ENCODE measurements at places on chromosomes 3 and 15.

DNA sequence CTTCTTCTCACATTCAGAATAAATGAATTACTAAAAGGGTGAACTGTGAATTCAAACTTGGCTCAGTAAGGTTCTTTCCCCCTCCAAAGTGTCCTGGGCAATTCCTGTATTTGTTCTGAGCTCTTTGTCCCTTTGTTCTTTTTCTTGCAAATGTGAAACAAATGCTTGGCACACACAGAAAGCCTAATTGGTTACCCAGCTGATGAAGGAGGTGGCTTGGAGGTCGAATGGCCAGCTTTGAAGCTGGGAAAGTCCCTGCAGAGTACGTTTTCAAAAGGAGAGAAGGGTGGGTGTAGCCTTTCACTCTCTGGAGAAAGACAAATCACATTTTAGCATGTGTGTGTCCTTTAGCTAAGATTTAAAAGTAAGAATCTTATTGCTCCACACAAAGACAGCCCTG lies 154.4 kb downstream of the PEX5L start:
- peak; percentile 68 for DNase-seq

DNA sequence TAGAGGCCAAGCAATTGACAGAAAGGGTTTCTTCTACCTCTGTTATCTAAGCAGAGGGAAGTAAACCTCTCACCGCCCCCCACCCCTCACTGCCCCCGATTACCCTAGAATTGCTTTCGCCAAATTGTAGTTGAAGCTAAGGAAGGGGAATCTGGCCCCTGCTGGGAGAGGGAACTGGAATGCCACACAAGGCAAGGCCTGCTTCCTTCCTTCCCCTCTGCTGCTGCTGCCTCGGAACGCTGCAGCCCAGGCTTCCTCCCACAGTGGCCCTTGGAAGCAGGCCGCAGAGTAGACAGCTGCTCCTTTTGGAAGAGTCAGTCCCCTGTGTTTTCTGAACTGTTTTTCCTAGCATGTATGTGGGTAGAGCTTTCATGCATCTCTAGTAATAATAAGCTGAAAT lies 21.6 kb downstream of the RLBP1 start:
- no peak for DNase-seq

GRCh38 chr3:51381333-51381705 lies 3.8 kb upstream of the MANF start:
- no peak for DNase-seq

DNA sequence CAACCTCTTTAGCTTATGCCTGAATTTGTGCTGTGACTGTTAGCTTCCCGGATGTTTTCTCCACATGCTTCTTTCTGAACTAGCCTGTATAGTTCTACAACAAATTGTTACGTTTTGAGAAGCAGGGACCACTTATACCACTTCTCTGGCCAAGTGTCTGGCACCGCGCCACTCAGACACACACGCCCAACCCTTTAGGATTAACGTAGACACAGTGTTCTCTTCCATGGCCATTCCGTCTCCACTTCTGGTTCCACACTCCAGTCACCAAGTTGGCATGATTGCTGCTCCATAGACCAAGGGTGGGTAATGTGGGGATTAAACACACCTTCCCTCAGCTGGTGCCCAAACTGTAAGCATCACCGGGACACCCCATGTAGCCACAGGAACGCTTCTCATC lies 755 bp upstream of the TMEM108 start:
- no peak for DNase-seq

DNA sequence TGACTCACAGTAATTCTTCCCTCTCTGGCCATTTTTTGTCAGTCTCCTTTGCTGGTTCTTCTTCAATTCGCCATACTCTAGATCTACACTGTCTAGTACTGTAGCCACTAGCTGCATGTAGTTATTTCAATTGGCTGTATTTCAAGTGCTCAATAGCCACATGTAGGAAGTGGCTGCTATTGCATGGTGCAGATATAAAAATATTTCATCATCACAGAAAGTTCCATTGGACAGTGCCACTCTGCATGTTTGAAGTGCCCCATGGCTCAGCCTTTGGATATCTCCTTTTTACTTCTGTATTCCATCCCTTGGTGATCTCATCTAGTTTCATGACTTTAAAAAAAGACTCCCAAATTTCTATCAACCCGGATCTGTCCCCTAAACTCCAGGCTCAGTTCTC lies 22.1 kb downstream of the PPP2R3A start:
- no peak for DNase-seq

GRCh38 chr3:188338086-188338485 lies 184.1 kb downstream of the LPP start:
- DNase-seq = no peak

- DNase-seq = peak; percentile 94
Observed at GRCh38 chr3:126850370-126851085, 132.4 kb upstream of the PLXNA1 start.

- no peak for DNase-seq
Observed at GRCh38 chr3:156948402-156949210, 122.5 kb downstream of the LEKR1 start.

GRCh38 chr3:98612996-98613517 lies 19.6 kb upstream of the CPOX start:
- DNase-seq = no peak

DNA sequence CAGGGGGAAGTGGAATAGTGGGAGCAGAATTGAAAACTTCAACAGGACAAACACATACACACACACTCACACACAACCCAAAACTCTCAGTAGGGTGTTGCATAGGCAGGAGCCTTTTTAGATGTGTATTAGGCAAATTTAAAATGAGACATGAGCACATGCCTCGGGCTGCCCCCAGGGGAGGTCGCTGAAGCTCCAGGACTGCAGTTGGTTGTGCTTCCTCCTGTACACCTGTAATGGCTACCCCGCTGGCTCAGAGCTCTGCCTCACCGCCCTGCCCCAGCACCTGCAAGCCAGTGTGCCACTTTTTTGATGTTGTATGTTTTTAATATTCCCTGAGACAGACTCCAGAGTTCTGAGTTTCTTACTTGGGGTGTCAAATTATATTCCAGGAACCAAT lies 303.4 kb upstream of the NR2E3 start:
- no peak for DNase-seq

DNA sequence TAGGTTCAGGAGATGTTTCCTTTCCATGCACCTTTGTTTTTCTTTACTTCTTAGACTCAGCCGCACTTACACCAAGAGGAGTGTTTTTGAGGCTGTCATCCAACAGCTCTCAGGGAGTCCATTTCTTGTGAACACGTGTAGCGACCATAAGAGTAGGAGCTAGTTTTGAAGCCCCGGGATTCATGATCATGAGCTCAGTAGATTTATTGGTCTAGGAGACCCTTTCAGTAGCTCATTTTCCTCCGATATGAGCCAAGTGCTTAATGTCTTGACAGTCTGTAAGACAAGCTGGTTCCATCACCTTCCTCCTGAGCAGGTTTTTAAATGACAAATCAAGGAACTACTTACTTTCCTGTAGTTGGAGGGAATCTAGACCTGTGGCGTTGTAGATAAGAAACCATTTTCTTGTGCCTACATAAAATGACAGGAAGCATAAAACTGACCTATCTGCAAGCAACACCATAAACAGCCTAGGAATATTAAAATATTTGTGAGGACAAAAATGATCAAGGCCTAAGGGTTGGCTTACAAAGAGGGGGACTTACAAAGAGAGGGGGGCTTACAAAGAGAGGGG lies 172.6 kb upstream of the BHLHE40 start:
- DNase-seq = no peak

GRCh38 chr3:39752751-39753150 lies 56.7 kb upstream of the MYRIP start:
- no peak for DNase-seq

- no peak for DNase-seq
Observed at GRCh38 chr3:172225215-172225707, 185.9 kb downstream of the FNDC3B start.

- no peak for DNase-seq
Observed at GRCh38 chr3:62982795-62983455, 107.7 kb upstream of the CADPS start.

GRCh38 chr15:70584838-70585706 lies 178.3 kb downstream of the UACA start:
- DNase-seq = peak; percentile 76

DNA sequence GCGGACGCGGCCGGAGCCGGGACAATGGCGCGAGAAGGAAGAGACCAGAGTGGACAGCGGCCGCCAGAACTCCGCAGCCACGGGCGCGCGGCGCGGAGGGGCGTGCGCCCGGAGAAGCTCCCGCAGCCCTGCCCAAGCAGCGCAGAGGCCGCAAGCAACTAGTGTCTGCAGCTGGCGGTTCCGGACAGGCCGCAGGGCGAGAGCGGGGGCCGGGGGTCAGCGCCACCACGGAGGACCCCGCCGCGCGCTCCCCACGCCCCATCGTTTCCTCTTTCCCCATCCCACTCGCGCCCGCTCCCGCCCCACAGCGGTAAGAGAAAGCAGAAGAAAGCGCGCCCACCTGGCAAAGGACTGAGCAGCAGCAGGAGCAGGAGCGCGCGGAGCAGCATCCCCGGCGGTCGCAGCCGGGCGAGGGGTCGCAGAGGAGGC lies 440 bp downstream of the PRTG start:
- no peak for DNase-seq

GRCh38 chr3:49602877-49603411 lies 48.7 kb downstream of the BSN start:
- no peak for DNase-seq

GRCh38 chr3:153980252-153980590 lies 141.0 kb upstream of the ARHGEF26 start:
- DNase-seq = no peak

DNA sequence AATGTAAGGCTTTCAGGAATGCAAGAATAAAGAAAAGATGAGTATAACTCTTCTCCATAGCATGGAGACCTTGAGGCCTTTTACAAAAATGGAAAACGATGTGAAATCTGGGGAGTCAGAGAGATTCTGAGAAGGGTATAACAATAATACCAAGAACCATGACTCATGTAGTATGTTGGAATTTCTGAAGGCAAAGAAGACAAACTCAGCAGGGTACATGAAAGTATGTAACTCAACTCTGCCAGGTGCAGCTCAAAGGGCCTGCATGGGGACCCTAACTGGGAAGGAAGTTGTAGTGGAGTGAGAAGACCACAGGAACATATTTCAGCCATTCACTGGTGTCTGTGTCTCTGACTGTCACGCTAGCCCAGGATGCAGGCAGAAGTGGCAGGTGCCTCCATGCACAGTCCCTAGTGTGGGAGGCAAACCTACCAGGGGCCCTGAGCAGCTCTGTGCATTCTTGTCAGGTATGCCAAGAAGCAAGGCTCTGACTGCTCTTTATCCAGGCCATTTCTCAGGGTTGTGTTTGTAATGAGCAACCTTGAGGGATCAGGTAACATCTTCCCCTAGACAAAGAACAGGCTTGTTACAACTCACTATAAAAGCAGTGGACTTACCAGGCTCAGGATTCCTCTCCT lies 57.2 kb downstream of the GPR156 start:
- DNase-seq = peak; percentile 7

DNA sequence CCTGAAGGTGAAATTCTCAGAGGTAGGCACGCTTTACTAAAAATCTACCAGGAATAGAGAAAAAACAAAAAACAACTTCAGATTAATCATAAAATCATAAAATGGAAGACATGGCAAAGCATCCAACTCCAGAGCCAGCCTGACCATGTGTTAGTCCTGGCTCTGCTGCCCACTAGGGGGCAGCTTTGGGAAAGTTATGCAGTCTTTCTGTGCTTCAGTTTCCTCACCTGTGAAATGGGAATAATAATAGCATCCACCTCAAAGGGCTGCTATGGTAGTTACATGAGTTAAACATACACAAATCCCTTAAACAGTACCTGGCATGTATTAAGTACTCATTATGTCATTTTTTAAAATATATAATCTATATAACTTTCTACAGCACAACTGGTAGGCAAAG lies 52.3 kb downstream of the WNT5A start:
- DNase-seq = peak; percentile 18

GRCh38 chr3:5480190-5480589 lies 292.7 kb downstream of the EDEM1 start:
- DNase-seq = no peak

- no peak for DNase-seq
Observed at GRCh38 chr15:40543082-40543481, 21.8 kb downstream of the CCDC32 start.

DNA sequence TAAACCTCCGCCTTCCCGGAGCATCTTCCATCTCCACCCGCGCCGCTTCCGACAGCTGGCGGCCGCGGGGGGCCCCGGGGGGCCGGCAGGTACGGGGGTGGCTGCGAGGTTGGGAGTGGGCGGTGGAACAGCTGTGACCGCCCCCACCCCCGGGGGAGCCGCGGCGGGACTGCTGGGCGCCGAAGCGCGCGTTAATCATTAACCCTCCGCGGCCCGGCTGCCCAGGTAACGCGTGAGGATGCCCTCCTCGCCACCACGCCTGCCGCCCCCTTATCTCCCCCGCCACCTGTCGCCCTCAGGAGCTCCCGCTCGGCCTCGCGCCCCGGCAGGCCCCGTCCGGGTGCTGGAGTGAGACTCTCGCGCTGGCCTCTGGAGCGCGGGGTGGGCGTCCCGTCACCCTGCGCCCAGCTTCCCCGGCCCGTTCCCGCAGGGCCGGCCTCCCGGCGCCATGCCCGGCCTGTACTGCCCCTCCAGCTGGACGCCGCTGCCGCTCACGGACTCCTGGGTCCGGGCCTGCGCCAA lies 757 bp downstream of the VWA5B2 start:
- peak; percentile 20 for DNase-seq

DNA sequence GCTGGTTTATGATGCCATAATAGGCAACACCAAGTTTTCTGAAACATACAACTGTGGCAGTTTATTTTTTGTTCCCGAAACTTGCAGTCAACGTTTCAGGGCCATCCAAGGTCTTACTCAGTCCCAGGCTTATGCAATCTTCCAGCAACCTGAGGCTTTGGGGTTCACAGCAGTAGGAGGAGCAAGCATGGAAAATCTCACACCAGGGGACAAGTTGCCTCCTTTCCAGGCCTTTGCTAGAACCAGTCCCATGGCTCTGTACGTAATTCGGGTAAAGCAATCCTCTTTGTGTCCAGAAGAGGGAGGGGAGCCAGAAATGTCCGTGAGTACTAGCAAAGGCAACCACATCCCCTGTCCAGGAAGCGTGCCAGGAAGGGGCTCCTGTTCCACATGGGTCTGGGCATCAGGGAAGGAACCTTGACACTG lies 4.7 kb upstream of the FAM240A start:
- peak; percentile 26 for DNase-seq

All from astrocyte of the hippocampus (primary cell).